ENCODE measurements at places on chromosomes 13 and 19.

GRCh38 chr13:23673354-23673753 is 103.1 kb downstream of the TNFRSF19 start:
- no peak for DNase-seq

DNA sequence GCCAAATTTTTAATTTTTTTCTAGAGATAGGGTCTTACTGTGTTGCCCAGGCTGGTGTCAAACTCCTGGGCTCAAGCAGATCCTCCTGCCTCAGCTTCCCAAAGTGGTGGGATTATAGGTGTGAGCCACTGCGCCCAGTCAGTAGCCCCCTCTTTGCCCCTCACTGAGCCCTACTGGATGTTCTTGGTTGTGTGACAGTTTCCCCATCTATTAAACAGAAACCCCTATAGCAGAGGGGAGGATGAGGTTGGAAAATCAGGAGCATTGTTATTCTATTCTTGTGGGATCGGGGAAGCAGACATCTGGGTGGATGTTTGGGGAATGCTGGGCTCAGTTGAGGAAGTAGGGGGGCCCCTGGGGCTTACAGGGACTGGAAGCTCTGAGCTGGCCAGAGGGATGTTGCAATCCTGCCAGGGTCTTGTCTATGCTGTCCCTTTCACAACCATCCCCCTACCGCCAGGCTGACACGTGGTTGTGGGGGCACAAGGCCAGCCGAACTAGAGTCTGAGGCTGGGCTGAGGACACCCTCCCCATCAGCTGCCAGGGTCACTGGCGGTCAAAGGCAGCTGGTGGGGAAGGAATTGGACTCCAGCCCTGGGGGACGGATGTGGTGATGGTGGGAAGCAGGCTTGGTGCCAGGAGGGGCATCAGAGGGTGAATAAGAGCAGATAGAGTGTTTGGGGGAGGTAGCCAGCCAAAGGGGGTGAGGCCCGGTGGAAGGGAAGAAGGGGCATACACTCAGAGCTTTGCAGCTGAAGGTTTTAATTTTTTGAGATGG is 10.9 kb downstream of the APOC1 start:
- no peak for DNase-seq

DNA sequence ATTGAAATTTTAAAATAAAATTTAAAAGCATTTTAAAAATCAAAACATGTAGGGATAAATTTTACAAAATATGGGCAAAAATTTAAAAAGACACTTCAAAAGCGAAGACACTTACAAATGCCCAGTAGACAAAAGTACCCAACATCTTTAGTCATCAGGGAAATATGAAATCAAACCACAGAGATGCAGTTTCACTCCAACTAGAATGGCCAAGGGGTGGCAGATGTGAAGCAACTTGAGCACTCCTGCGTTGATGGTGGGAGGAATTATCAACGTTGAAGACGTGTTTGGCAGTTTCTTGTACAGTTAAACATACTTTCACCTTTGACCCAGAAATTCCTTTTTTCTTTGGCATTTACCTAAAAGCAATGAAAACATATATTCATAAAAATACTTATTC is 518.0 kb upstream of the SGCG start:
- no peak for DNase-seq

DNA sequence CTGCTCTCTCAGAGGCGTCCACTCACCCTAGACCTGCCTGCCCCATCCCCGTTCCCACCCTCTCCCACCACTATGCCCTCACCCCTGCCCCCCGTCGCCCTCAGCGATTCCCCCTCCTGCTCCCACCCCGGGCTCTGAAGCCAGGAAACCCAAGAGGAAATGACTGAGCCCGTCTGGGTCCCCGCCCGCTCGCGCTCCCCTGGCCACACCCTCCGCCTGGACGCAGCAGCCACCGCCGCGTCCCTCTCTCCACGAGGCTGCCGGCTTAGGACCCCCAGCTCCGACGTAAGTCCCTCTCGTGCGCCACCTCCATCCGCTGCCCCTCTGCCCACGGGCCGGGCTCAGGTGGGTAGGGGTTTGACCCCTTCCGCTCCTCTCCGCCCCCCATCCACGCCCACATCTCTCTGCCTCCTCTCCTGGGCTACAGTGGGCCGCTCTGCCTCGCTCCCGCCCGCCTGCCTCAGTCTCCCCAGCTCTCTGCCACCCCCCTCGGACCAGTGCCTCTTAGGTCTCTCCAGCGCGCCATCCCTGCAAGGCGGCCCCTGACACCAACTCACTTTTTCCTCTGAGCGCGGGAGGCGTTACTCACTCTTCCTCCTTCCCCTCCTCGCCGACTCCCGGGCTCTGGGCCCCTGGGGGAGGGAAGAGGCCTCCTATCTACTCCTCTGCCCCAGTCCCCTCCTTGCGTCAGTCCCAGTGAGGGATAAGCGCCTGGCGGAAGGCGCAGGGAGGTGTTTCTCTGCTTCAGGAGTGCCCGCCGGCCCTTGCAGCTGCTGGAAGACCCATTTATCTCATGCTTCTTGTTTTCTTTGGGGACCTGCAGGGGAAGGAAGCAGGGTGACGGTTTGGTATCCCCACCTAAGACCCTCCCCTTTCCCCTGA is at the start of gene FXYD5:
Gene FXYD5 (plus strand): TSS at position 211 of the 882 bp plus-strand sequence. CDS start 816 bp downstream, outside the sequence.
- peak; percentile 76 for DNase-seq

GRCh38 chr19:31597616-31598015 is 248.4 kb upstream of the TSHZ3 start:
- DNase-seq = no peak

GRCh38 chr13:94997126-94997525 is 284.8 kb upstream of the SOX21 start:
- DNase-seq = no peak

DNA sequence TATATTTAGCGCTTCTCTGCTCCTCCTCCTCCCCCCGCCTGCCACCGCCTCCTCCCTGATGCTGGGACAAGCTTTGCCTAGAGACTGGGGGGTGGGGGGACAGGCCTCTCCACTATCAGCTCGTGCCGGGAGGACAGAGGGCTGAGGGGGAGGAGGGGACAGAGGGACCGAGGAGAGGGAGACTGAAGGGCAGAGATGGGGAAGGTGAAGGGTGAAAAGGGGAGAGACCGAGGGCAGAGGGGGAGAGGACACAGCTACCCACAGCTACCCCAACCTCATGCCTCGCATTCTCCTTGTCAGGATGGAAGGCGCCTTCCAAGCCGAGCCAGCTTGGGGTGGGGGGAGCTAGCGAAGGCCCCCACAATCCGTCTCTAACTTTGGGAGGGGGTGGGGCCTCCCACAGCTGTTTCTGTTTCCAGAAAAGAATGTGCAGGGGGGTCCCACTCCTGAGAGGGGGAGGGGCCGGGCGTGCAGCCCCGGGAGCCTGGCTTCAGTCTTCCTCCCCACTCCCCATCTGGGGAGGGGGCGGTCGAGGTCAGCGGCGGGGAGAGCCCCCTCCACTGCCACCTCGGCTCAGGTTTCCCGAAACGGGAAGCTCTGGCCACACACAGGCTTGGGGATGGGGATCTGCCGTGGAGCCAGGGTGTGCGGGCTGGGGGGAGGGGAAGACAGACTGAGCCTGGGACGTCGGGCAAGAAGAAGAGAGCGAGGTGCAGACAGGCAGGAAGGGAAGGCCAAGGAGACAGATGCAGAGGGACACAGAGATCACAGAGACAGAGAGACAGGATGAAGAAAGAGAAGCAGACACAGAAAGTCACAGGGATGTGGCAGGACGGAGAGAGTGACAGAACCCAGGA is 1.6 kb downstream of the DACT3 start:
- no peak for DNase-seq

DNA sequence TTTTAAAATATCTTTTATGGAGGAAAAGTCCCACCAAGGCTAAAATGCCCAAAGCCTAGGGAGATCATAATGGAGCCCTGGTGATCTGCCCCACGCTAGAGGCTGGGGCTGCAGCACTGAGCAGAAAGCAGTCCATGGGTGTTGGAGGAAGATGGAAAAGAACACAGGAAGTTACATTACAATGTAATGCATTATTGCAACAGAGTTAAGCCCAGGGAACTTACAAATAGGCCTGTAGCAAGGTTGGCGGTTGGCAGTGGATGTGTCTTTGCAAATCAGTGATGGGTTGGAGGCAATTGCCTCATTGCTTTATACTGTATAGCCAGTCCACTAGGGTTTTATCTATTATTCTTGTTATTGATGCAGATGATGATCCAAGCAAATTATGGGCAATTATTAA is 399.9 kb downstream of the NDFIP2 start:
- no peak for DNase-seq

Measured in activated T-helper 9 cell treated with anti-CD3 and anti-CD28 coated beads, Interleukin-2, amount 50 U/mL, for 16 hours (primary cell).